ENCODE measurements at places on chromosomes 2 and 18. TPM values are rescaled to one million over a fixed set of nuclear protein-coding genes. Genes with fewer than 3 reads are reported as not detected.

The GYPC gene
- 154 TPM for total RNA-seq

The SNTG2 gene
- total RNA-seq = 23.2 TPM

The INPP5D gene
- 79.2 TPM for total RNA-seq

The KATNAL2 gene
- 7.9 TPM for total RNA-seq

The IKZF2 gene
- 4.0 TPM for total RNA-seq

The SCN3A gene
- total RNA-seq = 0.38 TPM

The DUSP19 gene
- total RNA-seq = 2.4 TPM

The R3HDM1 gene
- 36.1 TPM for total RNA-seq

The RETREG2 gene
- 90.6 TPM for total RNA-seq

The ZBTB7C gene
- total RNA-seq = 0.67 TPM

The WDSUB1 gene
- total RNA-seq = 5.4 TPM

The REG3A gene
- not detected for total RNA-seq

The POTEE gene
- total RNA-seq = 0.36 TPM

The CNTNAP5 gene
- total RNA-seq = 5.0 TPM

The TUBA4A gene
- total RNA-seq = 18.7 TPM

The SDC1 gene
- 3.6 TPM for total RNA-seq

The GKN2 gene
- 0.36 TPM for total RNA-seq

The OTOS gene
- not detected for total RNA-seq

- DNase-seq = no peak
Measured at GRCh38 chr2:223503746-223504145, 98.4 kb downstream of the SCG2 start.

GRCh38 chr2:127721978-127722355 lies 20.7 kb downstream of the SFT2D3 start:
- no peak for DNase-seq

- no peak for DNase-seq
Measured at GRCh38 chr2:40403233-40403836, 48.6 kb downstream of the SLC8A1 start.

GRCh38 chr18:27604583-27604982 lies 419.5 kb upstream of the CHST9 start:
- DNase-seq = no peak

DNA sequence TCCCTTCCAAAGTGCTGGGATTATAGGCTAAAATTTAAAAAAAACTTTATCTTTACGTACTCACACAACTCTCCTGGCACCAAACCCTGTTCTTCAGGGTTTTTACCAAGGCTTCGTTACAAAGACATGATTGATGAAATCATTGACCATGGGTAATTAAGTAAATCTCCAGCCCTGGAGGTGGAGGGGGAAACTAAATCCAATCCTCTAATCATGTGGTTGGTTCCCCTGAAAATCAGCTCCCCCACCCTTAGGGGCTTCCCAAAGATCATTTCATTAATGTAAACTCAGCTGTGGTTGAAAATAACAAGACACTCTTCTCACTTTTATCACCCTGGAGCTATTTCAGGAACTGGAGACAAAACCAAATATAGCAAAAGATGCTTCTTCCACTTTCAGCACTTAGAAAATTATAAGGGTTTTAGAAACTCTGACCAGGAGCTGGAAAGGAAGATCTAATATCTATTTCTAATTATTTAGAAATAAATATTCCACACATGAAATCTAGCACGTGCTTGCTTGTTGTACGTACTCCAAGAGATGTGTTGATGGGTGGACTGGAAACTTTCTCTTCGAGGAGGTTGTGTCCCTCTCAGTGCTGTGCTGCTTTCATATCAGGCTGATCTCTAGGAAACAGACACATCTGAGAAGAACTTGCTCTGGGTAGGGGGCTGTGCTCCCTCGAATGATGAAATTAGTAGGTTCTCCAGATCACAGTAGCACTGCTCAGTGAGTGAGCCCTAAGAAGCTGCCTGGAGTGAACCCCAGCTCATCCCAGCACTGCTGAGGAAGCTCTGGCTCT lies 67.2 kb downstream of the SMAD4 start:
- no peak for DNase-seq

- DNase-seq = no peak
Measured at GRCh38 chr2:177984749-177985148, 87.8 kb downstream of the PDE11A start.

GRCh38 chr2:73243884-73244570 lies 9.9 kb downstream of the CCT7 start:
- no peak for DNase-seq

DNA sequence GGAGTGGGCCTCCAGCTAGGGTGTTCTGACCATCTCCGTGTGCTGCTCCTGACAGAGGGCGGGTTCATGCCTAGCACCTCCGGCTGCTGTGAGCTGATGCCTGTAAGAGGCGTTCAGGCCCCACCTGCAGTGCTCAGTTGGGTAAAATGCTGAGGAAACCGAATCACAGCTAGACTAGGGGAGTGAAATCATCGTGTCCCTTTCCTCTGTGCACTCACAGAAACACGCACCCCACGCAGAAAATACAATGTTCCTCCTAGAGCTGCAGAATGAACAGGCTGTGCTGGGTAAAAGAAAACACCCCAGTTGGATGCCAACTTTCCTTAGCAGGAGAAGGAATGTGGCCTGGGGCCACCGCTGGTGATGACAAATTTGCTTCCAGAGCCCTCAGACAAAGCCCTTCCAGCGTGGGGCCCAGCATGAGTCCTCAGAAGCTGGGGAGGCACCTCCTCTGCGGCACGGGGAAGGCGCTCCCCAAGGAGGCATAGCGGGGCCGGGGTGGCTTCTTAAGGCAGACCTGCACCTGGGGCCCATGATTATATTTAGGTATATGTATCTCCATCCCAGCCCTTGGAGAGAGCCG lies 16.3 kb upstream of the ARHGEF4 start:
- DNase-seq = no peak

DNA sequence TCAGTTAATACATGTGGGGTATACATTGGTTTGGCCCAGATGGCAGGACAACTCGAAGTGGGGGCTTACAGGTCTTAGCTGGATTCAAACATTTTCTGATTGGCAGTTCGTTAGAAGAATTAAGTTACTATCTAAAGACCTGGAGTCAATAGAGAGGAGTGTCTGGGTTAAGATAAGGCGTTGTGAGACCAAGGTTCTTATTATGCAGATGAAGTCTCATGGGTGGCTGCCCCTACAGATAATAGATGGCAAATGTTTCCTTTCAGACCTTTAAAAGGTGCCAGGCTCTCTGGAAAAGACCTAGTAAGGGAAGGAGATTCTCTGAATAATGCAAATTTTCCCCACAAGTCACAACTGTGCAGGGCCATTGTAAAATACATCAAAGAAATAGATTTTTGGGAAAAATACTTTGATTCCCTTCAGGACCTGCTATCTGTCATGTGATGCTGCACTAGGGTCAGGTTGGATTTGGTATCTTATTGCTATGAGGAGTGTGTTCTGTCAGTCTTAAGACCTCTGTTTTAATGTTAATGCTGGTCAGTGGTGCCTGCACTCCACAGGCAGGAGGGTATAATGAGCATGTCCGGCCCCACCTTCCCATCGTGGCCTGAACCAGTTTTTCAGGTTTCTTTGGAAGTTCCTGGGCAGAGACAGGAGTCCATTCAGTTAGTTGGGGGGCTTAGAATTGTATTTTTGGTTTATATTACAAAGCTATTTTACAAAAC lies 14.3 kb upstream of the MC5R start:
- DNase-seq = no peak

- no peak for DNase-seq
Measured at GRCh38 chr2:30985493-30986230, 152.6 kb downstream of the GALNT14 start.

- no peak for DNase-seq
Measured at GRCh38 chr2:19225931-19226330, 132.5 kb downstream of the OSR1 start.

GRCh38 chr18:10559553-10560451 lies 34.0 kb downstream of the NAPG start:
- DNase-seq = no peak

DNA sequence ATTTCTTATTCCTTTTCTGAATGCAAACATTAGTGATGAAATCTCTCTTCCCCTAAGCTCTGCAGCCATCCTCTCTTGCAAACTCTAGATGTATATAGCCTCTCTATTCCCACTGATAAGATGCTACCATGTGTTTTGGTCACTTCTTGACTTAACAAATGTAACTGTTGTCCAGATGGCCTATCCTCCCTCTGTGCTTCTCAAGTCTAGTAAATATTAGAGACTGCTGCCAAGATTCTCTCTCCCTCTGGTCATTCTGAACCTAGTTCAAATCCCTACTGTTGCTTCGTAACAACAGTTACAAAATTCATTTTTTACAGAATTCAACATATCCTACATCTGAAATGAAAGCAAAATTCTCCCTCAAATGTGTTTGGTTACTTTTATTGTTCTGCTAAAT lies 156.6 kb downstream of the TXNL1 start:
- no peak for DNase-seq

- DNase-seq = no peak
Measured at GRCh38 chr18:44729631-44730101, 49.0 kb downstream of the SETBP1 start.

DNA sequence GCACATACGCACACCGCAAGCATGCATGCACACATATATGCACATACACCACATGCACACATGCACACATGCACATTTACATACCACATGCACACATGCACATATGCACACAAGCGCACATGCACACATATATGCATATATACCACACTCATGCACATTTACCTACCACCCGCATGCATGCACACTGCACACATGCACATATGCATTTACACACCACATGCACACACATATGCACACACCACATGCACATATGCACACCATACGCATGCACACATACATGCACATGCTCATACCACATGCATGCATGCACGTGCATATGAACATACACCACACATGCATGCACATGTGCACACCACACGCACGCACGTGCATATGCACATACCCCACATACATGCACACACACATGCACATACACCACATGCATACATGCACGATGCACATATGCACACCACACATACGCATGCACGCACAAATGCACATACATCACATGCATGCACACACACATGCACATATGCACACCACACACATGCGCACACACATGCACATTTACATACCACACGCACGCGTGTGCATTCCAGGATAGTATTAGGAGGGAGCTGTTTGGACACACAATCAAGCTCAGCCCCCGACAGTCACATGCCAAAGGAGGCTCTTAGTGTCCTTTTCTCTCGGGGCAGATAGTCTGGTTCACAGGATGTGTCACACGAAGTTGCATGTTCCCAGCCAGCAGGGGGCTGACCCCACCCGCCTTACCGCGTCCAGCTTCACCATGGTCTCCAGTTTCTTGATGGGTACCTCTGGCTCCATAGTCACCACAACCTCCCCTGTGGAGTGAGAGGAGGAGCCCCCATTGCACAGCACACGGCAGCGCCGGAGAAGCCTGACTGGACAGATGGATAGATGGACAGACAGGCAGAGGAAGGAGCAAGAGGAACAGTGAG lies 5.9 kb downstream of the OTOF start:
- DNase-seq = no peak

DNA sequence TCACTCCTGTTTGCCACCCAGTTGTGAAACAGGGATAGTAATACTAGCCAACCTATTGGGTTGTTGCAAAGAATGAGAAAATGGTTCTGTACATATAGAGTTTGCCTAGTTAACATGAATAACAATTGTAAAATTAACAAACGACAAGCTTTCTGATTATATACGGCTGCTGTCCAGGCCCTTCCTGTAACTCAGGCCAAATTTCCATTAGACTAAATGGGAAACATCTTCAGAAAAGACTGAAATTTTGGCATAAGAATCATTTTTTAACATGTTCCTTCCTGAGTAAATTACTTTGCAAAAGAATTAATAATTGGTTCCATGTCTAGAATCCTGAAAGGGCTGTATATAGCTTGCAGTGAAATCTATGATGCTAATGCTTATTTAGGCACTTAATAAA lies 117.7 kb upstream of the SATB2 start:
- no peak for DNase-seq

- DNase-seq = no peak
Measured at GRCh38 chr18:32175265-32175664, 14.6 kb upstream of the MEP1B start.

- DNase-seq = no peak
Measured at GRCh38 chr2:14125624-14126293, 506.8 kb upstream of the LRATD1 start.

GRCh38 chr18:57819671-57820460 lies 16.8 kb upstream of the ATP8B1 start:
- DNase-seq = peak; percentile 5

DNA sequence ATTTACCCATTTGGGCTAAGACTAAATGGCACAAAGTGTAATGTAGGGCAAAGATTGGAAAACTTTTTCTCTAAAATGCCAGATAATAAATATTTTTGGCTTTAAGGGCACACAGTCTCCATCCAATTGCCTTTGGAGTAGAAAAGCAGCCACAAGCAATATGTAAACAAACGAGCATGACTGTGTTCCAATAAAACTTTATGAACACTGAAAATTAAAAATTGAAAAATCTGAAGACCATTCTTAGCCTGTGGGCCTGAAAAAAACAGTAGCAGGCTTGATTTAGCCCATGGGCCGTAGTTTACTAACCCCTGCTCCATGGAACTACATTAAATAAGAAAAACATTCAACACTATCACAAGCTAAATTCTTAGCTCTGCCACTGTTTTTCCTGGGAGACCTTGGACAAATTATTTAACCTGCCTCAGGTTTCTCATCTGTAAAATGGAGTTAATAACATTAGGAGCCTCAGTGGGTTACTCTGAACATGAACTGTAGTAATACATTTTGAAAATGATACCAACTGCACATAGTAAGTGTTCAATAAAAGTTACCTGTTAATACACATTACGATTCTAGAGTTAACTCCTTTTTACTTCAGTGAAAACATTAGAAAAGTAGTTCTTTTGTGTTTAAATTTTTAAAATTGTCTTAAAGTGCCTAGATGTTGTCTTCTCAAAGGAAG lies 1.3 kb downstream of the IFIH1 start:
- DNase-seq = no peak

DNA sequence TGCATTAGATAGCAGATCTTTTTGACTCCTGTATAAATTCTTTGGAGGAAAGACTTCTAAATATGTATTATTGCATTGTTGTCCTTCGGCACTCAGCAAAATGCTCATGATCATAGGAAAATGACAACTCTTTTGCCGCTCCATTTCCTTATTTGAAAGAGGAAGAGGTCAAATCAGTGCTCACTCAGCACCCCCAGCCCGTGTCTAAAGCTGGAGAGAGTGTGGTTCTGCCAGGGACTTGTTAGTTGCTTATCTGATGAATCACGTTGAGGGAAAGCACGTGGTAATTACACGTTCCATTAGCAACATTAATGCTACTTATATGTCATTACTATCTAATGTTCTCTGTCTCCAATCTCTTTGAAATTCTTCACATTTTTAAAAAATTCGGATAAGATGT lies 46.0 kb upstream of the MBP start:
- DNase-seq = no peak

DNA sequence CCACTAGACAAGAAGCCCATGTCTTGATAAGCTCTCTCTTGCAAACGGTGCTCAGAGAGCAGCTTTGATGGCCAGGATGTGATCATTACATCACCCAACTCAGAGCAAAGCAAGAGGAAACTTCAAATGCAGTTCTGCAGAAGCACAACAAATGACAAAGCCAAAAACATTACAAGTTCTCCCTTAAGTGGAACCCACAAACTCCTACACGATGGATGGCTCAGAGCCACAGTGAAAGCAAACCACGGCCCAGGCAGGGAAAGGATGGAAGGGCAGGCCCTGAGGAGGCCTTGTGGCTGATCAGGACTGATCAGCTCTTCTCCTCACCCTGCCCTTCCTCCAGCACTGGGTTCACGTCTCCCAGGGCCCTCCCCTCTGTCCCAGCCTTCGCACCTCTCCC lies 326.4 kb downstream of the EIPR1 start:
- no peak for DNase-seq

GRCh38 chr2:207539470-207539869 lies 9.7 kb downstream of the CREB1 start:
- DNase-seq = no peak

Data from endothelial cell (in vitro differentiated cells).